Activated naive CD4-positive, alpha-beta T cell treated with Interleukin-2 at 50 U/mL for 16 hours (primary cell): ENCODE measurements at places on chromosomes 4 and X.

GRCh38 chr4:87555773-87556619 is 26.8 kb upstream of the SPARCL1 start:
- DNase-seq: no peak

DNA sequence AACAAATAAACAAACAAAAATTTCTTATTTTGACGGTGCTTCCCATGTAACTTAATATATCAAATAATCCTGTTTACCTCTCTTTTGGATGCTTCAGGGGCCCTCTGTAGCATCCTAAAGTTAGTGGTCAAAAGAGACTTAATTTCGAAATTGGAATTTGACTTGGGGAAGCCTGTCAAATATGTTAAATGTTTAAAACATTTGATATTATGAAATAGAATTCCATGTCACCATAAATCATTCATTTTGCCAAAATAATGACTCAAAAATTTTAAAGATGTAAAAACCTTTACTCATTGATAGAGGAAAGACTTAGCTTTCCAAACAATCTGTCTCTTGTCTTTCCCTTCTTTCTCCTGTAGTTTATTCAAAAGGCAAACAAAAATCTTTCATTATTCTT is 20.6 kb upstream of the TEX13A start:
- no peak for DNase-seq

DNA sequence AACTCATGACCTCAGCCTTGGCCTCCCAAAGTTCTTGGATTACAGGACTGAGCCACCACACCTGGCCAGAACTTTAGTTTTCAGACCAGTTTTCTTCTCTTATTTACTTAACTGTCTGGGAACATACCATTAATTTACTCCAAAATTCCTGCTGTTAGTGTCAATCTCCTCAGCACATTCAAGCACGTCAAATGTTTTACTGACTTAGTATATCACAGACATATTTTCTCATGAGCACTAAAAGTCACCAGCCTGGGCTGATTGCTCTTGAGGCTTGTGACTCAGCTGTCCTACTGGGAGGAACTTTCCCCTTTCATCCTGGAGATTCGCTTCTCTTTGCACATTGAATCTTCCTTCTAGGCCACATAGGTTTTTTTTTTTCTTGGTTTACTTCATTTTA is 109.6 kb downstream of the PCDH18 start:
- DNase-seq: no peak

DNA sequence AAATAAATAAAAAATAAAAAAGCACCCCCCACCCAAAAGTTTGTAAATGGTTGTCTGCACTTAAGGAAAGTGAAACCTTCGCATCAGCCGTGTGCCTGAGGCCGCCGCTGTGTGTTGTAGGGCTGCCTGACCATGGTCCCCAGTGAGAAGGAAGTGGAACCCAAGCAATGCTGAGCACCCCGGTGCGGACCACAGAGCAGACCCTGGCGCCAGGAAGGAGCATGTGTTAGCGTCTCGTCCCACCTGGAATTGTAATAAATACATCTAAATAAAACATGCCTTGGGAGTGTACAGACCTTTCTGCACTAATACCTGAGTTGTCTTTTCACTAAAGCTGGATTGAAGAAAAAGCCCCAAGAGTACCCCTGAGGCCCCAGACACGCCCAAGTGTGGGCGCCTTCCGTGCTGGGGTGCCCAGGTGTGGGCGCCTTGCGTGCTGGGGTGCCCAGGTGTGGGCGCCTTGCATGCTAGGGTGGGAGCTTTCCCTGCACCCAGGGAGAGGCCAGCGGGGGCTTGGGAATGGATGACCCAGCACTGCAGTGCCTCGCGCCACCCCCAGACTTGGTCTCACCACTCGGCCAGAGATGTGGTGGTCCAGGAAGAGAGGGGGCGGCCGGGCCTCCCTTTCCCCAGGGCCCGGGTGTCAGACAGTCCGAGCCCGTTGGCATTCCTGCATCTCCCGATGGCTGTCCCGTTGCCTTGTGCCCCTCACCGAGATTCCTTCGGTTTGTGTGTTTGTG is 33.7 kb downstream of the HTT-AS start:
- no peak for DNase-seq

DNA sequence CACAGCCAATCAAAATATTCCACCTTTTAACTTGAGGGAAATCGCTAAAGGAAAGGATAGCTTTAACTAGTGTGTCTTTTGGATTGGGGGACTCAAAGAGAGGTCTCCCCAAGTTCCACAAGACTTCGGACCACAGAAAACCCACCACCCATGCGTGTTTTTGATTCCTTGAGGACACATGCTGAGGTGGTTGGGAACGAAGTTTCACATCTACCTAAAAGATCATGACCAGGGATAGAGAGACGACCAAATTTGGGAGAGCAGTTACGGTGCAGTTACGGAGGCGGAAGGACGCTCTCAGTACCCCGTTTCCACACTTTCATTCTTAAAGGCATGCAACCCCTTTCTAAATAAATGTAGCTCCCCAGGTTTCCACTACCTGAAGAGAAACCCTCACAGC is 1.1 kb downstream of the PCYT1B start:
- no peak for DNase-seq

GRCh38 chr4:86961605-86962295 is 26.9 kb downstream of the AFF1 start:
- no peak for DNase-seq

GRCh38 chr4:76023389-76023788 is at the start of gene CXCL10:
Gene CXCL10, minus strand, starts transcription at chr4:76023497. Its CDS starts 66 bp downstream, at chr4:76023431.
- DNase-seq: no peak

GRCh38 chr4:53132132-53132891 is 233.5 kb downstream of the SCFD2 start:
- DNase-seq: peak; percentile 6
